NCI-H774 (cell line): ENCODE measurements at places on chromosomes 13 and 19.

DNA sequence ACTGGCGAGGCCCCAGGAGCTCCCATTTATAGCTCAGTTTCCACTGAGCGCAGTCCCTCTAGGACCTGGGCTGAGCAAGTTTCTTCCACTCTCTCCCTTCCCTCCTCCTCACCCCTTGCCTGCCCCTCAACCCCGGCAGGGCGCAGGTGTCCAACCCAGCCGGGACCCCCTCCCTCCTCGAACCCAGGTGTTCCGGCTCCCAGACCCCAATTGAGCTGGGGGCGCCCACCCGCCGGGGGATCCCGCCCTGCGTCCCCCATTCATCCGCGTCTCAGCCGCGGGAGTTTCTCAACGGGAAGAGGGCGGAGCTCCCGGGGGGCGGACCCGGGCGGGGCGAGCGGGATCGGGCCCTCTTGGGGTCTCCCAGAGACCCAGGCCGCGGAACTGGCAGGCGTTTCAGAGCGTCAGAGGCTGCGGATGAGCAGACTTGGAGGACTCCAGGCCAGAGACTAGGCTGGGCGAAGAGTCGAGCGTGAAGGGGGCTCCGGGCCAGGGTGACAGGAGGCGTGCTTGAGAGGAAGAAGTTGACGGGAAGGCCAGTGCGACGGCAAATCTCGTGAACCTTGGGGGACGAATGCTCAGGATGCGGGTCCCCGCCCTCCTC lies at the start of gene KIRREL2:
TSS of gene KIRREL2 (plus strand) at position 366 of the 604 bp plus-strand sequence. CDS start at position 575, 209 bp downstream.
- no peak for DNase-seq

GRCh38 chr19:49391581-49392399 lies 3.7 kb downstream of the KASH5 start:
- DNase-seq = peak; percentile 59

GRCh38 chr13:95151942-95152587 lies 149.2 kb downstream of the ABCC4 start:
- DNase-seq = no peak

DNA sequence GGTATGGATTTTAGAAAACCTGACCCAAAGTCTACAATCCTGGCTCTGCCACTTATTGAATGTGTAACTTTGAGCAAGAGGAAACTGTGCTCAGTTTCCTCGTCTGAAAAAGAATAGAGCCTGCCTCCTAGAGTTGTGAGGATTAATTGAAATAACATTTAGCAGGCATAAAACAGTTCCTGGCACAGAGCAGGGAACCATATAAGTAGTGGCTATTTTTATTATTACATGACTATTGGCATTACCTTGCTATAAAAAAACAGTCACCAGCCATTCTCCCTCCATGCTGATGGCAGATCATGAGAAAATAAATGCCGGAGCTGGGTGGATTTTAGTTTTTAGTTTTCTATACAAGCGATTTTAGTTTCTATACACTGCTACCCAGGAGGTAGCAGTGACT lies 5.8 kb downstream of the DOCK9 start:
- no peak for DNase-seq

GRCh38 chr19:49161987-49162386 lies 4.4 kb downstream of the TRPM4 start:
- no peak for DNase-seq

GRCh38 chr19:45324349-45324907 lies 1.8 kb upstream of the CKM start:
- DNase-seq = no peak

- DNase-seq = peak; percentile 53
These were observed 36.5 kb upstream of the ZNF527 start for GRCh38 chr19:37334179-37335071.
